ENCODE measurements at places on chromosomes 1 and 21.
A peak's percentile ranks its signal among the peaks of the same experiment; 100 is the strongest.

DNA sequence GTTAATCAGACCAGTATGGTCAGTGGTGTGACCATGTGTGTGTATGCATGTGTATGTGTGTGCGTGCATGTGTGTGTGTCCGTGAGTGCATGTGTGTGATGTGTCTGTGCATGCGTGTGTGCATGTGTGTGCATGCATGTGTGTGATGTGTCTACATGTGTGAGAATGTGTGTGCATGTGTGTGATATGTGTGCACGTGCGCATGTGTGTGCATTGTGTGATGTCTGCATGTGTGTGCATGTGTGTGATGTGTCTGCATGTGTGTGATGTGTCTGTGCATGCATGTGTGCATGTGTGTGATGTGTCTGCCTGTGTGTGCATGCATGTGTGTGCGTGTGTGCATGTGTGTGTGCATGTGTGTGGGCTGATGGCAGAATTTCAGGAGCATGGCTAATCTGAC, 58.2 kb downstream of the SIK1 start:
- DNase-seq = no peak

- no peak for DNase-seq
Measured at GRCh38 chr1:61930116-61930645, 187.9 kb downstream of the PATJ start.

GRCh38 chr21:15144026-15144425, 79.2 kb upstream of the NRIP1 start:
- peak; percentile 49 for DNase-seq

GRCh38 chr1:19643121-19643520, 990 bp upstream of the NBL1 start:
- DNase-seq = peak; percentile 55

- no peak for DNase-seq
Measured at GRCh38 chr1:99365141-99365540, 100.8 kb downstream of the PLPPR4 start.

DNA sequence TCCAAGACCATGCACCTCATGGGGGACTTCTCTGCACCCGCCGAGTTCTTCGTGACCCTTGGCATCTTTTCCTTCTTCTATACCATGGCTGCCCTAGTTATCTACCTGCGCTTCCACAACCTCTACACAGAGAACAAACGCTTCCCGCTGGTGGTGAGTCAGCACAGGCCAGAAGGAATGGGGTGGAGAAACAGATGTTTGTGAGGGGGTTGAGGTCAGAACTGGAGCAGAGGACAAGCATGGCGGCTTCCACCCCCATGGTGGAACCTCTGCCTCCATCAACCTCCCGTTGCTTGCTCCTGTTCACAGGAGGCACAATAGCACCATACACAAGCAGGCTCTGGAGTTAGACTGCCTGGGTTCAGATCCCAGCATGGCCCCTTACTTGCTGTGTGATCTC, 6.9 kb upstream of the ATXN7L2 start:
- DNase-seq = no peak

GRCh38 chr1:203149188-203149840, 21.8 kb downstream of the ADORA1 start:
- DNase-seq = no peak

DNA sequence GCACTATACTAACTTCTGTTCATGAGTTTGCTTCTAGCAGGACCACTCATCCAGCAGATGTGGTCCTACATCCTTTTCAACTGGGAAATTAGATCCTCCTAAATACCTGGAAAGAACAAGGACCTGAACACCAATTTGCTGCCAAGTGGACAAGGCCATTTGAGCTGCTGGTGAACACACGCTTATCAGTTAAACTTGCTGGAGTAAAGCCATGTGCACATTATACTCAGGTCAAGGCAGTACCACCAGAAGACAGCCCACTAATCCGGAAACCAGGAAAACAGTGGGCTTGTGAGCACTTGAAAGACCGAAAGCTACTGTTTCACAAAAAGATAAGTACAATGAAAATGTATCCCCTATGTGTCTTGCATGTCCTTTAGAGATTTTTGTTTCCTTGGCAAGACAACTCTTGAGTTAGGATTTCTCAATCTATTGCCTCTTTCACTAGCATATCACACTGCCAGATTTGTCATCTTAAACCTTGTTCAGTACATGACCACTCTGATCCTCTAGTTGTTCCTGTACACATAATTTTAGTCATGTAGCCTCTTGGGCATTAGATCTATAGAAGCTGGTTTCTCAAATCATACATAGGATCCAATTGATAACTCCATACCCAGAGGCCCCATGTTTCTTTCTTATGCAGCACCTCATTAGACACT, 4.5 kb upstream of the REN start:
- DNase-seq = no peak

GRCh38 chr1:41378999-41379737, 17.9 kb downstream of the FOXO6 start:
- DNase-seq = no peak

DNA sequence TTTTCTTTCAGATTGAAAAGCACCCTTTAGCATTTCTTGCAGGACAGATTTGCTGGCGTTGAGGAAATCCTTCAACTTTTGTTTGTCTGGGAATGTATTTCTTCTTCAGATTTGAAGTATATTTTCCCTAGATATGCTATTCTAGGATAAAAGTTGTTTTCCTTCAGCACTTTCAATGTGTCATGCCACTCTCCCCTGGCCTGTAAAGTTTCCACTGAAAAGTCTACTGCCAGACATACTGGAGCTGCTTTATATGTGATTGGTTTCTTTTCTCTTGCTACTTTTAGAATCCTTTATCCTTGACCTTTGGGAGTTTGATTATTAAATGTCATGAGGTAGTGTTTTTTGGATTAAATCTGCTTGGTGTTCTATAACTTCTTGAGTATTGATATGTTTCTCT, 44.2 kb upstream of the CD55 start:
- DNase-seq = no peak

- no peak for DNase-seq
Measured at GRCh38 chr21:46219591-46220239, 8.9 kb downstream of the LSS start.

DNA sequence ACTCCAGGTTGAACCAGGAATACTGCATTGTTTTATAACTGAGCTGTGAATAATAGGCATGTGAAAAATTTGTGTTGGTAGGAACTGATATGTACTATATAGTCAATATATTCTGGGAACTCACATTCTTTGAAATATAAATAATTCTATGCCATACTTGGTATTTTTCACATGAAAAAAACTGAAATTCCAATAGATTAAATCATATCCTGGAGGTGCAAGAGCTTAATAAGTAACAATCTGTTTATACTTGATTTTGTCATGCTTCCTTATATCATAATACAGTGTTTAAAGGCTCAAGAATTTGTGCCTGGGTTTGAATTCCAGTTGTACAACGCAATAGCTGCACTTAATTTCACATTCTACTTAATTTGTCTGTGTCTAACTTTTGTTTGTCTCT, 387.0 kb downstream of the USP25 start:
- peak; percentile 80 for DNase-seq

DNA sequence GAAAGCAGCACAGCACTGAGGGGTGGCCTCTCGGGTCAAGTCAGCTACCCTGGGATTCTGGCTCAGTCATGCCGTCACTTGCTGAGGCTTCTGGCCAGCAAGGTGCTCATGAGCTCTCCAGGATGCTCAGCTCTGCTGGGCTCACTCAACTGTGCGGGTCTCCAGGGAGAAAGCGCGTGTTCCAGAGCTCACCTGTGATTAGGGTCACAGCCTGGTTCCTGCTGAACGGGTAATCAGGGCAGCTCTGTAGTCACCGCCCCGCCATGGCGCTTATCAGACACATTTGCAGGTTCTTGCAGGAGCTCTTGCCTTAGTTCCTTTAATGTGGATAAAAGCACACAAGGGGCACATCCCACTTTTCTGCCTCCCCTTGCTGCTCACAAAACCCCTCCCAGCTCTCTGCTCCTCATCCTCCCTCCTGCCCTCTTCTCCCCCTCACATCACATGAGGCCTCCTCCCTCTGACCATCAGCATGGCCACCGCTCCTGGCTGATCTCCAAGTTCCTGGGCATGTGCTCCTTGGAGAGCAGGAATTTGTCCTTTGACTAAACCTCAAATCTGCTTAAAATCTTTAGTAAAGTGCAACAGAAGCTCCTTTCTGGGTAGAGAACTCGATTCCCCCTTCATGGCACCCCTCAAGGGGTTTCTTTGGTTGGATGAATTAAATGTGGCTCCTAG, 2.0 kb downstream of the PCP4 start:
- no peak for DNase-seq

- no peak for DNase-seq
Measured at GRCh38 chr1:39922251-39922688, 20.6 kb upstream of the MYCL start.

GRCh38 chr21:33373451-33373850, 29.8 kb upstream of the IFNGR2 start:
- DNase-seq = peak; percentile 36

GRCh38 chr1:21579791-21580190, 70.6 kb downstream of the ALPL start:
- peak; percentile 86 for DNase-seq

GRCh38 chr1:67696708-67697107, 11.7 kb downstream of the GADD45A start:
- no peak for DNase-seq

DNA sequence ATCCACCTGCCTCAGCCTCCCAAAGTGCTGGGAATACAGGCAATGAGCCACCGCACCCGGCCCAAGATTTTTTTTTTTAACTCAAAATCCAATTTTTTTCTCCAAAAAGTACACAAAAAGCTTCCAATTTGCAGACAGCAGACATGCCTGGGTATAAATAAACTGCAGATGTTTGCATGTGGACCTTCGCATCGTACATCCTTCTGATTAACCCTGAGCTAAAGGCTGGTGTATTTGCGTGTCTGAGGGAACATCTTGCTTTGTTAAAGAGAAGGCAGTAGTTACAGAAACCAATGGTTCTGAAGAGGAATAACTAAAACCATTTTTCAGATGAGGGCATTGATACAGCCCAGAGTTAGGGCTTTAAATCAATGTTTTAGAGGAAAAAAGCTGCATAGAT, 12.7 kb downstream of the BCAR3 start:
- no peak for DNase-seq

DNA sequence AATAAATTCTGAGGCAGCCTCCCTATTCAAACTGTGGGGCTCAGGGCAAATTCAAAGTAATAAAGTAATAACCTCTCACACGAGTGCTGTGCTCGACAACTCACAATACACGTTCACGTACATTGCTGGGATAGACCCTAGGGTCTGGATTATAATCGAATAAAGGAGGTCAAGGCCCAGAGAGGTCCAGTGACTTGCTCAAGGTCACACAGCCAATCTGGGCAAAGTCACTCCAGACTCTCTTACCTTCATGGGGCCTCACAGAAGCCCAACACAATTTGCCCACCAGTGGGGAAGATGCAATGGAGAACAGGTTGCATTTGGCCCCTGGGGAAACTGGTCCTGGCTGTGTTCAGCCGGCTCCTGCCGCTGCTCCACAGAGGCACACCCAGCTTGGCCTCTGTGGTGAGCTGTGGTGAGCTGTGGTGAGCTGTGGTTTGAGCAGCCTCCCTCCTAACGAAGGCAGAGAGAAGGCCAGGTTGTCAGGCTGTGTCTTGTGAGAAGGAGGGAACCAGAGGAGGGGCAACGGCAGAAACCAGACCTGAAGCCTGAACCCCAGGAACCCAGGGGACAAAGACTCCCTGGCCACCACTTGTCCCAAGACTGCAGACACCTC, 35.1 kb downstream of the NUAK2 start:
- peak; percentile 59 for DNase-seq

- DNase-seq = no peak
Measured at GRCh38 chr1:11342621-11343032, 69.6 kb downstream of the UBIAD1 start.

- no peak for DNase-seq
Measured at GRCh38 chr1:23481026-23481597, 2.9 kb downstream of the ASAP3 start.

DNA sequence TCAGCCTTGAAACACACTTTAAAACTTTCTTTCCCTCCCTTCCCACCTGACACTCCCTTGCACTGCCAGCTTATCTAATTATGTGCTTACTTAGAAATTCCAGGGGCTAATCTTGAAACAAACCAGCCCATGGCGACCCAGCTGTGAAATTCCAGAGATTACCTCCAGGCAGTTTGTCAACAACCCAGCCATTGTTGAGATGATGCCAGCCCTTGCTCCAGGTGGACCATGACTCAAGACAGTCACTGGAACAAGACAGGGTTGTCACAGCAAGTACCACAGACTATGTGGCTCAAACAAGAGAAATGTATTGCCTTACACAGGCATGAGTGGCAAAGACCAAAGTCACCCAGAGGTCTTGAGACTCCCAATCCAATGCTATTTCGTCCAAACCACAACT, 7.9 kb downstream of the FYB2 start:
- DNase-seq = peak; percentile 59

- DNase-seq = no peak
Measured at GRCh38 chr1:91795591-91796389, 90.2 kb downstream of the TGFBR3 start.

GRCh38 chr1:42765269-42765668, 1.6 kb downstream of the P3H1 start:
- DNase-seq = peak; percentile 57

- no peak for DNase-seq
Measured at GRCh38 chr1:2086446-2087078, 36.4 kb downstream of the PRKCZ start.

DNA sequence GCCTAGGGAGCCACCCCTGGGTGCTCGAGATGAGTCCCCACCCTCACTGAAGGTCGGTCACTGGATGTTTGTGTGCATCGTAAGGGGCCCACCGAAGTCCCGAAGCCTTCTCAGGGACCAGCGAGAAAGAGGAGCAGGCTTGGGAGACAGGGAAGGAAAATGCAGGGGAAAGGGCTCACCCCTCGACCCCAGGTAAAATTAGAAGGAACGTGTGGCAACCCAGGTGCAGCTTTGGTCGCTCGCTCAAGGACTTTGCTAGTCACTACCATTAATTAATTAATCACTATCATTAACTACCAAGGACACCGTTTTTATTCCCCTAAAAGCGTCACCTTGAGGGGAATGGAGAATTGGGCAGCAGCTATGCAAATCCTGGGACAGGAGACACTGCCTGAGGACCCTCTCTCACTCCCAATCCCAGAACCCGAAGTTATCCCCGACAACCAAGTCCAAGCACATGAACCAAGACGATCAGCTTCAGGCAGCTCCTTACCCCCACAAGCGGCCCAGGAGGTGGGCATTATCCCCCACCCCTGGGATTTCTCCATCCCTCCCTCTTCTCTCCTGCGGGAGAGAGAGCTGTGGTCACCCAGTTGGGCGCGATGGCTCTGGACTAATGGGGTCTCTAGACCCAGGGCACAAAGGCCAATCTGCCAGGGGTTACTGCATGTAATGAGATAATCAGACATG, 4.2 kb upstream of the SIM2 start:
- no peak for DNase-seq

DNA sequence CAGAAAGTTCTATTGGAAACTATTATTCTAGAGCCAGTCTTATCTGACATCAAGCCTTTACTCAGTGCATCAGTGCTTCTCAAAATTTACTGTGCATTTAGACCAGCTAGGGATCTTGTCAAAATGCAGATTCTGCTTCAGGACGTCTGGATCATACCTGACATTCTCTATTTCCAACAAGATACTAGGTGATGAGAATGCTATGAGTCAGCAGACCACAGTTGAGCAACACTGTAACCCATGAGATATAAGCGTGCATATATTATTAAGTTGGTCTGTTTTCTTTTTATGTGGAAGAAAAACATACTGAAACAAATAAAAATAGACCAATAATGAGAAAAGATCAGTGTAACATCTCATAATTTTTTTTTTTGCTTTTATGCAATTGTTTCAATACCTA, 40.4 kb upstream of the KCNH1 start:
- DNase-seq = peak; percentile 23

All from renal cortical epithelial cell (primary cell).